Osteocyte (in vitro differentiated cells): ENCODE measurements at places on chromosomes 1 and 21.

GRCh38 chr1:109785446-109786111, 21.9 kb upstream of the EPS8L3 start:
- H3K36me3 ChIP-seq = no peaks in the 10 kb centered on the region
- H3K4me1 ChIP-seq = peaks cover 67% of the 10 kb centered on the region
- no peak overlapping the region for H3K27ac ChIP-seq
- no peak overlapping the region for H3K4me3 ChIP-seq
- no peaks in the 10 kb centered on the region for H3K27me3 ChIP-seq

GRCh38 chr1:16375521-16376340, 8.7 kb downstream of the SZRD1 start:
- no peak for DNase-seq
- peak overlapping the region; percentile 95 for H3K27ac ChIP-seq
- no peaks in the 10 kb centered on the region for H3K27me3 ChIP-seq

GRCh38 chr1:55669293-55669692, 454.1 kb upstream of the USP24 start:
- no peak for DNase-seq
- no peak overlapping the region for H3K27ac ChIP-seq
- no peaks in the 10 kb centered on the region for H3K27me3 ChIP-seq

GRCh38 chr1:153190373-153190772, 12.9 kb upstream of the LELP1 start:
- no peaks in the 10 kb centered on the region for H3K4me1 ChIP-seq
- no peaks in the 10 kb centered on the region for H3K36me3 ChIP-seq
- DNase-seq = no peak
- no peak overlapping the region for H3K27ac ChIP-seq
- H3K4me3 ChIP-seq = no peak overlapping the region
- H3K27me3 ChIP-seq = no peaks in the 10 kb centered on the region

DNA sequence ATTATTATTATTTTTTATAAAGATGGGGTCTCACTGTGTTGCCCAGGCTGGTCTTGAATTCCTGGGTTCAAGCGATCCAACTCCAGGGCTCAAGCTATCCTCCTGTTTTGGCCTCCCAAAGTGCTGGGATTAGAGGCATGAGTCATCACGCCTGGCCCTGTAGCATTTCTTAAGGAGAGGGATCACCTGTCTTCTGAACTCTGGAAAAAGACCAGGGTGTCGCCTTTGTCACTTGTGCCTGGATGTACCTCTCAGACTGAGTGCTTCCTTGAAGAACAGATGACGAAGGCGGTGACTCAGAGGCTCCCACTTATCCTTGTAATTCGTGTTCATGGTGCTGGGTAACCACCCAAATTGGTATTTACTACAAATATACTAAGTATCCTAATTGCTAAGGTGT, 2.4 kb upstream of the CGN start:
- peaks cover 22% of the 10 kb centered on the region for H3K4me1 ChIP-seq
- H3K36me3 ChIP-seq = no peaks in the 10 kb centered on the region
- H3K27ac ChIP-seq = no peak overlapping the region
- H3K27me3 ChIP-seq = peaks cover 21% of the 10 kb centered on the region

GRCh38 chr1:228276174-228276831, 68.5 kb downstream of the OBSCN start:
- H3K27ac ChIP-seq = no peak overlapping the region
- H3K36me3 ChIP-seq = peaks cover 3% of the 10 kb centered on the region
- no peaks in the 10 kb centered on the region for H3K4me1 ChIP-seq
- H3K4me3 ChIP-seq = peak overlapping the region; percentile 75
- no peaks in the 10 kb centered on the region for H3K27me3 ChIP-seq
